ENCODE measurements at places on chromosomes 5 and 9.

DNA sequence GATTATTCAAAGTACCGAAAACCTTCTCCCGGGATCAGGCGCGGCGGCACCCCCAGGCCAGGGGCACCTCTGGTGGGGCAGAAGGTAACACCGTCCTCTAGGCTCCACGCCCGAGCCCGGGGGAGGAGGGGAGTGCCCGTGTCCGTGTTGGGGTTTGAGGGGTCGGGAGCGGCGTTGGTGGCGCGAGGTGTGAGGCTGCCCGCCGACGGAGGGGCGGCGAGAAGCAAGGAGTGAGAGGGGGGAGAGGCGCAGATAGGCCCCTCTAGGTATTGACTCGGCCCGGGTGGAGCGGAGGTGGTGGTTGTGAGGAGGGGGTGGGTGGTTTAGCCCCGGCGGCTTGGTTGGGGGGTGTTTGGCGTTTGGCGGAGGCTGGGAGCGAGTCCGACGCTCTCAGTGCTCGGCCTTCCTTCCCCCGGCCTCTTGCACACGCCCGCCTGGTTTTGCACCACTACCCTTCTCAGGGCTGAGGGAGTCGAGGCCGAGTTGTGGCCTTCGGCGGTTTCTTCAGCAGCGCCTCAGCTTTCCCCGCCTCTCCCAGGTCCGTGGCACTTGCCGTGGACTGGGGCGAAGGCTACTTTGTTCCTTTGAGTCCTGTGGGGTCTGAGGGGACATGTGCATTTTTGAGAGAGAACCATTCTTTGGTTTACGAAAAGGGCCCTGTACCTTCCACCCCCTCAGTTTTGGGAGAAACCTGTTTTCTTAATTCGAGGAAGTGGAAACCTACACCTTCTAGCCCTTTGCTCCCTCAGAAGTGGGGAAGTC lies 450 bp downstream of the GPBP1 start:
- no peak for DNase-seq

DNA sequence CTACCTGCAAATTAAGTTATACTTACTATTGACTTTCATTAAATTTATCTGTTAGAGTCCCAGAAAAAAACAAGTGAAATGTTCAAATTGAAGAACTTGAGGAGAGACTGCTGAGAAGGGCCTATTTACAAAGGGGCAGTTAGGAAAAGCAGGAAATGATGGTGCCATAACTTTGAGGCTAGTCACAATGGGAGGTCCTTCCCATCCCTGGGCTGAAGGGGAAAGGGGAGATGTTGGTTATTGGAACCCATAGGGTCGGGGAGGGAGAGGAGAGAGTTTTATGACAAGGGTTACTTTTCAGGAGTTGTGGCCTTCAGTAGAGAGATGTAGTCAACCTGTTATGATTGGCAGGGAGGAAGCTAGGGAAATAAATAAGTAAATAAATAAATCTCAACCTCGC lies 169.1 kb downstream of the DMRT2 start:
- DNase-seq = no peak

DNA sequence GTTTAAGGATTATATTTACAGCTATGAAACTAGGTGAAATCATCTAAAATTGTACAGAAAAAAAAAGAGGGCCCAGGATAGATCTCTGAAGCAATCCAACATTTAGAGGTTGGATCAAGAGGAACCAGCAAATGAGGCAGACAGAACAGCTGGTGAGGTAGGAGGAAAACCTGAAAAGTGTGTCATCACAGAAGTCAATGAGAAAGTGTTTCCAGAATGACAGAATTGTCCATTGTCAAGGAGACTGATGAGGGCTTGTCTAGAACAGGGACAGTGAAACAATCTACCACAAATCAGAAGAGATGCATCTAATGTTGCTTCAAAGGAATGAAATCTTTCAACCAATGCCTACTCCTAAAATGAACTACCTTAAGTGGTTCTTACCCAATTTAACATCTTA lies 6.6 kb downstream of the C5orf63 start:
- DNase-seq = no peak

DNA sequence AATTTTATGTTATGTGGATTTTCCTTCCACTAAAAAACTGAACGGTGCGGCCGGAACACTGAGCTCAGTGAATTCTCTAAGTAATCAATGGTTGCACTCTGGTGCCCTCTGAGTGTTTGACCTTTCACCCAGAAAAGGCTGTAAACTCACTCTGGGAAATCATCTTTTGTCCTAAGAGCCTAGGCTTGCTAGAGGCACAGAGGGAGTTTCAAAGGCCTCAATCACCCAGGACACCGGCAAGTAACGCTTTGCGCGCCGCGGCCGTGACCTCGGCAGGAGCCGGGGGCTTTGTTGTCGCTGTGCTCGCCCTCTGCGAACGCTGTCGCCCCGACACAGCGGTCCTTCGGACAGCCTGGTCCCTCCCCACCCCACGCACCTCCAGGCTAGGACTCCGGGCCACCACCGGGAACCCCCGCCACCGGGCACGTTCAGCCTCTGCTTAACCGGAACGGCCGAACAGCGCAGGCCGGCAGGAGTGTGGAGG lies 703 bp downstream of the ISCA1 start:
- no peak for DNase-seq

DNA sequence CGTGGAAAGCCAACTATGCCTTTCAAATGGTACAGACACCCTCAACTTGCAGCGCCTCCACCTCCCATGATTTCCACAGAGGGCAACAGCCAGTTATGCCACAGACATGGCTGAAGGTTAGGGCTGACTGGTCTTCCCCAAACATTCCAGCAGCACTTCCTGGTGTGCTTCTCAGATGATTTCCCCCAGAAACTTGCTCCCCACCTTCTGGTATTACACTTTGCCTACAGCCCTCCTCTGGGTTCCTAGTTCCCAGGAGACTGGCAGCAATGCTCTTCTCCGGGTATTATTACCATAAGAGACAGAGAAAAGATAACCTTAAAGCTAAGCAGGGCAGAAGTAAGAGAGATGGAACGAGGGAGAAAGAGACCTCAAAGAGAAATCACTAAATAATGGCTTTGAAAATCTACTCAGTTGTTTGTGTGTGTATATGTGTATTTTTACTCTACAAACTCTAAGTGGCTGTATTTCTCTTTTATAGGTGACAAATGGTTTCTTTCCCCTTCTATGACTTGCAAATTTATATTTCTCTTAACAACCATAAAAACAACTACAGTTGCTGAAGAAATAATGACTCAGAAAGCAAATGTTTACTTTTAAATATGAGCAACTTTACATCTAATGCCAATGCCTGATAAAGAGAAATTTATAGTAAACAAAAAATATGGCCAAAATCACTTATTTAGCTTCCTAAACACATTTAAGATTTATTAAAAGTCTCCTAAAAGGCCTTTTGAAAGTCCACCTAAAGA lies 133.8 kb downstream of the PDE4D start:
- DNase-seq = no peak

DNA sequence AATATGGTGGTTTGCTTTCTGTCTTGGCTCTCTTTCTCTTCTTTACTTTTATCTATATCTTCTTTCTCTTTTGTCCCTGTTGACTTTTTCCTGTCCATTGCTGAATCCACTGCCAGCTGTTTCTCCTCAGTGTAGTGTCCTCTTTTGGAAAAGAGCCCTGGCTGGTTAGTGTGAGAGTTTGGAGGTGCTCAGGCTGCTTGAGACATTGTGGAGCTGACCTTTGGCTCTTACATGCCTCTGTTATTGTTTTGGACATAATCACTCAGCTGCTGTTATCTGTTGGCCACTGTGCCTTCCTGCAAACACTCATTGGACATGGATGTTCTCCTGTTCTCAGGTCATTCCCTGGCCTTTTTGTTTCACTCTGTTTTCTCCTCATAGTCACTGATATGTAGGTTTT lies 295.4 kb upstream of the RIOK2 start:
- no peak for DNase-seq

DNA sequence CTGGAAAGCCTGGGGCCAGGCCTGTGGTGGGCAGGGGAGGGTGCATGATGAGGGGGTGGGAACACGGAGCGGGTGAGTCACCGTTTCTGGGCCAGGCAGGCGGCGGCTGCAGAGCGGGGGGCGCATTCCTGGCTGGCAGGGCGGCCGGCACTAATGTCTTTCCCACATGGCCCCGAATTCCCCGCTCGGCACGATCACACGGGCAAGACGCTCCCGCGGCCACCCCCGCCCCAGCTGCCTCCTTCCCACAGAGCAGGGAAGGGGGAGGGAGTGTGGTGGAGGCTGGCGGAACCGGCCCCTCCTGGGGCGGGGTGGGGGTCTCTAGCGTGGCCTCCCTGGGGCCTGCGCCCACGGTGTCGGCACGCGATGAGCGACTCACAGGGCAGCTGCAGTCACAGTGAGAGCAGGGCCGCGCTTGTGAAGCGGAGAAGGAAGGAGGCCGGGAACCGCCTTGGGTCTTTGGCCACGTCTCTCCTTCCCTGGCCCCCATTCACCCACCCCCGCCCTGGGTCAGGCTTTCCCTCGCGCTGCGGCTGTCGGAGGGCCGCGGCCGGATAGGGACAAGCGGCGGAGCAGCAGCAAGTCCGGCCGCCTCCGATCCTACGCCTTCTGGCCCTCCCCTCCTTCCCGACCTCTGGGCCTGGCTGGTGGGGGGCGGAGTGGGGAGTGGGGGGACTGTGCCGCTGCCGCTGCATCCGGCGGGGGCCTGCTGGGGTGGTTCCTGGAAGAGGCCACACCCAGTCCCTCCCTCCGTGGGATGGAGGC lies 48.9 kb downstream of the CXXC5 start:
- no peak for DNase-seq

- DNase-seq = no peak
These were observed 168.3 kb upstream of the PUM3 start for GRCh38 chr9:3012245-3012644.

DNA sequence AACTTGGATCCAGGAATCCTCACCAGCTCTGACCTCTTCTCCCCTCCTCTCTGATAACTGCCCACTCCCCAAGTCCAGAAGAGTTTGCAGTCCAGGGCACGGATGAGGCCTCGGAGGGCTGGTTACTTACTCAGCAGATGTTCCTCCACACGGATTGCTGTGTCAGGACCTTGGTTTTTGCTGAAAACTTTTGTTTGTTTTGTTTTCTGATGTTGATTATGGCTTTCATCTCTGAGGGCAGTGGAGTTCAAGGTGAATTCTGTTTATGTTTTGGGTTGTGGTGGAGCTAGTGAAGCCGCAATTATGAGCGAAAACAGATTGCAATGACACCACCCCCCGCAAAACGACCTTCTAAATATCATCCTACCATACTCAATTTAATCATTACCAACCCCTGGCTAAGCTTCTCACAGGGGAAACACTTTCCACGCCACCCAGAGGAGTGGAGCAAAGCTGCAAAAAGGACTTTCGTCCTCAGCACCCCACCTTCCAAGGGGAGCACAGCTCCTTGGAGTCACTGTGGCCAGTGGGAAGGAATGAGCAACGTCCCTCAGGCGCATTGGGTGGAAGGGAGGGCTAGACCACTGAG lies 92.7 kb upstream of the SAP30L start:
- DNase-seq = no peak

All from NCI-H1694 (cell line).